ENCODE measurements at places on chromosomes 6 and 20.

- DNase-seq = no peak
Observed at GRCh38 chr6:97195117-97195516, 87.9 kb downstream of the MMS22L start.

GRCh38 chr20:34997131-34997561, 41.5 kb downstream of the MYH7B start:
- DNase-seq = no peak

- no peak for DNase-seq
Observed at GRCh38 chr20:23302386-23302785, 48.2 kb upstream of the NXT1 start.

DNA sequence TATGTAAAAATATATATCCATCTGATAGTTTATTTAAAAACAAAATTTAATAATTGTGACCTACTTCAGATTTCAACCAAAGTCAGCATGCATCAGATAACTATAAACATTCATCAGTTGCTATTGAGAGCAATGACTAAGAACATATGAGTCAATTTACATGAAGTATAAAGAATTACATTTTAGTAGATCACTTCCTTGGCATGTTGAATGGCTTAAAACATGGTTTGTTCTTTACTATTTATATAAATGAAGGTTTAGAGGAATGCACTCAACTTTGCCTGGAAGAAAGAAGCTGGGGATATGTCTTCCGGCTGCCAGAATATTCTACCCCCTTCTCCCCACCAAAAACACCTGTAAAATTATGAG, 6.4 kb upstream of the FAM217A start:
- DNase-seq = no peak

- no peak for DNase-seq
Observed at GRCh38 chr6:78908621-78909020, 41.3 kb downstream of the IRAK1BP1 start.

- DNase-seq = no peak
Observed at GRCh38 chr6:101110814-101111213, 229.7 kb upstream of the ASCC3 start.

DNA sequence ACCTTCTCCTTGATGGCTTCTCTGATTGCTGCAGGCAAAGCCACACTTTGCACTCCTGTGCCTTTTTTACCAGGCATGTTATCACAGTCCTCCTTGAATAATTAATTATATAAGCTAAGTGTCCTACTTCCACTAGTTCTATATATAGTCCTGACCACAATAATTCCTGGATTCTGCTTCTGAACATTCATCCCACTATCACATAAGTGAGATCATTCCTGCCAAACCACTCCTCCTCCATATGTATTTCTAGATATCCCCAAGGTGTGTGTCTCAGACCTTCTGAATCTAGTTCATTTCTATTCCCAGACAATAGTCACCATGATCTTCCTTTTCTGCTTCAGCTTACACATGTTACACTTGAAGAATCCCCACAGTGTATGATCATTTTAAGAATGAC, 1237.5 kb upstream of the MAP3K7 start:
- DNase-seq = no peak

GRCh38 chr20:5491455-5491854, 174.7 kb upstream of the PROKR2 start:
- no peak for DNase-seq

- no peak for DNase-seq
Observed at GRCh38 chr6:72824833-72825232, 203.0 kb downstream of the KCNQ5 start.

DNA sequence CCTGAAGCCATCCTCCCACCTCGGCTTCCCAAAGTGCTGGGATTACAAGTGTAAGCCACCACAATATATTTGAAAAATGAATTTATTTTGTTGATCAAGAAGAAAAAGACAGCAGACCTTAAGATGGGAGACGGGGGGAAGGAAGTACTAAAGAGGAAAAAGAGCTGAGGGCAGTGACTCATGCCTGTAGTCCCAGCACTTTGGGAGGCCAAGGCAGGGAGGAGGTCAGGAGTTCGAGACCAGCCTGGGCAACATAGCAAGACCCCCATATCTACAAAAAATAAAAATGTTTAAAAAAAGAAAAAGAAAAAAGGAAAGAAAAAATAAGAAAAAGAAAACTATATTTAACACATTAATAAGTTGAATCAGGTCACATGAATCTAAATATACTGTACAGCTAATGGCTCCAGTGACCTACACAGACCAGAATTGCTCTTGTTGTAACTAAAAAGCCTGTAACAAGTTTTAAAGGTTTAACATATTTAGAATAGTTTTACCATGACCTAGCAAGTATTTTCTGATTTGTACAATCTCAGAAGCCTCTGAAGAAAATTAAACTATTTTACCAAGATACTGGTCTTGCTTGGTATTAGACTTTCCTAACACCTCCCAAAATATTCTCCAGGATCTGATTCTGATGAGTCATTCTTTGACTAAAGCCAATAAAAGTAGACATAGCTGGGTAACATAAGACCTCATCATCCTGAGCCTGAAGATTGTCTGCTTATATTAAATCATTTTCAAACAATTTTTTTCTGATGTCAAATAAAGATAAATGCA, 4.3 kb upstream of the AKIRIN2 start:
- DNase-seq = peak; percentile 13

DNA sequence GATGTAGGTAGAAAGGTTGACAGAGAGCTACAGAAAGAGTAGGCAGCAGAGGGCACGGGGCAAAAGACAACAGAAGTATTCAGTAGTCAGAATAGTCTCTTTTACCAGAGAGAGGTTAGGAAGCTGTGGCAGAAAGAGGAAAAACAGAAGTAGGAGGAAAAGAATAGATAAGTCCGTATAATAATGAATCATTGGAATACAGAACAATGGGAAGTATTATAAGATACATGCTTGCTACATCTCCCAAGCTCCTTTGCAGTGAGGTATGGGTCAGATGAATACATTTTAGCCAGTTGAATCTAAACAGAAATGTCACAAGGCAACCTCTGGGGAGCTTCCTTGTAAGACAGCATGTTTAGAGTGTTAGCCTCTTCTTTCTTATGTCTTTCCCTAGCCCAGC, 570.5 kb upstream of the CITED2 start:
- DNase-seq = no peak

- DNase-seq = peak; percentile 54
Observed at GRCh38 chr6:1917626-1918371, 308.1 kb downstream of the FOXC1 start.

DNA sequence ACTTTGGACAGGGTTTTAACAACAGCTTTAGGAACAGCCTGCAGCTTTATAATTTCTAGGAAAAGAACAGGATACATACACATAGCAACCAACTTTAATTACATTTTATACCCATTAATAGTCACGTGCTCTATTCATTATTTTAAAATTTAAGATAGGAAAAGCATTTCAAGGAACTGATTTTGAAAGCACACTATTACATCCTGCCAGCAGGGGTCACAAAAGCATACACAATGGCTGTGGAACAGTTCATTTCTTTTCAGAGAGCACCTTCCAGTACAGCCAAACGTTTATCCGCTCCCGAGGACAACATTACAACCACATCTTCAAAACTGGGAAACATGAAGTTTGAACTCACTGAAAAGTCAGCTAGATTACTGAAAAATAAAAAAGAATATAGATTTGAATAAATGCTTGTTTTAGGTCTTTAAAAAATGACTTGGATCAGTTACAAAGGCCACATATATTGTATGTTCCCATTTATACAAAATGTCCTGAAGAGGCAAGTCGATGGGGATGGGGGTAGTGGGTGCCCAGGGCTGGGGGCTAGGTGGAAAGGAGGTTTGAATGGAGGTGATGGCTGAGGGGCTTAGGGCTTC, 104.6 kb upstream of the EXOC2 start:
- DNase-seq = peak; percentile 70

DNA sequence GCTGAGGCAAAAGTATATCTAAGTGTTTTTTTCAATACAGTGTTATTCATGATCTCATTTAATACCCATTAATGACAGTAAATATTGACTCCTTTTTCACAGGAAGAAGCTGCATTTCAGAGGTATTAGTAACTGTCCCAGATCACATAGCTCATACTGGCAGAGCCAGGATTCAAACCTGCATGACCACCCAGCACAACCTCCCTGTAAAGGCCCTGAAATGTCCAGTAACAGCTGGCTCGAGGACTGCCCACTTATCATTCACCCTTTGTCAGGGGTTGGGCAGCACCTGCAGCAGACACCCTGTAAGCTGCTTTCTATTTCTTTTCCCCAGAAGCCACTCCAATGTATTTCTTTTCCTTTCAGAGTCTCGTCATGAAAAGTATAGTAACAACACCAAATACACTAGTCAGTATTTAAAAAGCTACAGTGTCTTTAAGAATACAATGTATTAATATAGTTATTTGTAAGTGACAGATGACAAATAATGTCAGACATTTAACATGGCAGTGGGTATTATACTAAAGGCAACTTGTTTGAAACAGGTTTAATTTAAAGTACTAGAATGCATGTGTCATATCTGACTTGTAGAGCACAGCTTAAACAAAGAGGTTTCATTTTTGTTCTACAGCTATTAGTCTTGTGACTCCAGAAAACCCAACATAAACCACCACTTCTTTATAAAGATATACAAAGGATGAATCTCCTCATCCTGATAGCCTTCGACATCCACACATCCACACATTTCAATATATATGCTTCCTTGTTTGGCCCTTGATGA, 841.6 kb upstream of the GJE1 start:
- no peak for DNase-seq

DNA sequence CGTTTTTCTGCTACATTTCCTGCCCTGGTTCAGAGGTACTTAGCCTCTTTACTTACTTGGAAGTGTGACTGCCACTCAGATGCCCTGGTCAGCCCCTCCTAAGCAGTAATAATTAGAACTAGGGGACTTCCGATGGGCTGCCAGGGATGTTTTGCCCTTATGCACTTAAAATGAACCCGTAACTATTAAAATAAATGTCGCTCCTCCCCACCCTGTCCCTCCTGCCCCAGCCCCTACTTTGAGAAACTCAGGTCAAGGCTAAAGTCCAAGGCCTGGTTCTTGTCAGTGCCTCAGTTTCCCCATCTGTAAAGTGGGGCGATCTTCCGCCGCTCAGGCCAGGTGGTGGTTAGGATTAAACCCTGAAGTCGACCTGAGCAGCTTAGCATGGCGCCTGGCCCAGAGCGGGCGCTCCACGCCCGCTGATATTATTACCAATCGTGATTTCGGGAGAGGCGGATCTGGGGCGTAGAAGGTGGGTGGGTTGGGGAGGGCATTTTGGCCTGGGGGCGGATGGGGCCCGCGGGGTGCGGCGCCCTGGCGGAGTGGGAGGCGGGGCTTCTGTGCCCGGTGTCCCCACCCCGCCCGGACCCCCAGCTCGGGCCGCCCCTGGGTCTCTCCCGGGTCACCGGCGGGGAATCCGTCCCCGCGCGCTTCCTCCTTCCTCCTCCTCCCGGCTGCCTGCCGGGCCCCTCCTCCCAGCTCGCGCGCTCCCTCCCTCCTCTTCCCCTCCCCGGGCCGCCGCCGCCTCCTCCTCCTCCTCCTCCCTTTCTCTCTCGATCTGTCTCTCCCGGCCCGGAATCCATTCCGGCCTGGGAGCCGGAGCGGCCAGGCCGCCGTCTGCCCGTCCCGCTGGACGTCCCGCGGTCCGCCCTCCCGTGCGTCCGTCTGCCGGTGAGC, at the start of gene SRC:
TSS of gene SRC (plus strand) at position 802 of the 897 bp plus-strand sequence. CDS start 38,014 bp downstream, outside the sequence.
- peak; percentile 56 for DNase-seq

GRCh38 chr6:76834399-76834798, 628.9 kb downstream of the HTR1B start:
- DNase-seq = no peak

- no peak for DNase-seq
Observed at GRCh38 chr20:35823147-35823546, 51.3 kb downstream of the PHF20 start.

GRCh38 chr20:63529861-63530787, 7.1 kb downstream of the PTK6 start:
- DNase-seq = no peak

DNA sequence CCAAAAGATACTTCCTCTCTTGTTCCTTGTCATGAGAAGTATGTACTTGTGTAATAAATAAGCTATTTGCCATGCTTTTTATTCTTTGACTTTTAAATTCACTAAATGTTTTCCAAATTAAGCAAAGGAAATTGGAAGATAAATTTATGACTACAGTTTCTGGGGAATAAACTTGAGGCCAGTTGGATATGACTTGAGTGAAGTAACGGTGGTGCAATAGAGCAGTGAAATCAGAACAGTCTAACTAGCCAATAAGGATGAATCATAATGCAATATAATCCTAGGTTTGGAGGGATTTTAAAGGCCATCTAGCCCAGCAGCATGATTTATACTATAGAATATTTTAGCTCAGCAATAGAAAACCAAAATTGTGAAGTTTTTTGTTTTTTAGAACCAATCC, 183.8 kb upstream of the TCF21 start:
- peak; percentile 16 for DNase-seq

GRCh38 chr6:150279533-150279932, 89.3 kb upstream of the IYD start:
- DNase-seq = no peak

- DNase-seq = no peak
Observed at GRCh38 chr6:109087661-109088264, 6.9 kb downstream of the SESN1 start.

DNA sequence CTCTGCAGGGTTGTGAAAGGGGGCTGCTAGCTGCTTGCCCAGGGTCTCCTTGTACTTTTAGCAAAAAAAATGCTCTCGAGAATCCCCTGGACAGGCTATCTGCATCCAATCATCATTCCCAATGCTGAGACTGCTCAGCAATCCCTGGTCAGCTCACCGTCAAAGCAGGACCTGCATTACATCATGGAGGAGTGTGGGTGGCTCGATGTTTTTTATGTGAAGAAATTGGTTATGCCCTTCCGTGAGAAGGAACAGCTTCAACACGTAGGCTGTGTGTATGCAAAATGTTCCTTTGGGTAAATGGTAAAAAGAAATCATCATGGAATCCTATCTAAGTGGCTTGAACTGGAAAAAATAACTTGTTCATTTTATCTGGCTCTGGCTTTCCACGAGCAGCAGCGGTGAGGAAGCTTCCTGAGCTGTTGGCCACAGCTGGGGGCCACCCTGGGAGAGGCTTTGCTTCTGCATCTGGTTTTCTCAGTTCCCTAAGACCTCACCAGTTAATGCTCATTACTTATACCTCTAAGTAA, 111.4 kb downstream of the FYN start:
- no peak for DNase-seq

- no peak for DNase-seq
Observed at GRCh38 chr6:30836431-30836866, 47.9 kb upstream of the DDR1 start.

GRCh38 chr20:15498926-15499325, 1074.3 kb downstream of the KIF16B start:
- DNase-seq = no peak

DNA sequence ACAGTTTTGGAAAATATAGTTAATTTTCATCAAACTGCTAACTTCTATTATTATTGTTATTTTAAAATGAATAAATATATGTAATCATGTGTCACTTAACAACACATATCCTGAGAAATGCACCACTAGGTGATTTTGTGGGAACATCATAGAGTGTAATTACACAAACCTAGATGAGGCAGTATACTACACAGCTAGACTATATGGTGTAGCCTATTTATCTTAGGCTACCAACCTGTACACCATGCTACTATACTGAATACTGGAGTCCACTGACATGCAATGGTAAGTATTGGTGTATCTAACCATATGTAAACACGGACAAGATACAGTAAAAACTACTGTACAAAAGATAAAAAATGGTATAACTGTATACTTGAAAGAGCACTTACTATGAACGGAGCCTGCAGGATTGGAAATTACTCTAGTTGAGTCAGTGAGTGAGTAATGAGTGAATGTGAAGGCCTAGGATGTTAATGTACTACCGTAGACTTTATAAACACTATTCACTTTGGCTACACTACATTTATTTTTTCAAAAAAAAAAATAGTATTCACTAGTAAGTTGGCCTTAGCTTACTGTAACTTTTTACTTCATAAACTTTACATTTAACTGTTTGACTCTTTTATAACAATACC, 72.4 kb downstream of the ASCC3 start:
- peak; percentile 6 for DNase-seq

GRCh38 chr20:62193079-62194025, 10.5 kb downstream of the MTG2 start:
- no peak for DNase-seq
